ENCODE measurements at places on chromosomes 16 and 17.

- no peak for DNase-seq
Measured at GRCh38 chr17:80145076-80146075, 1.6 kb downstream of the EIF4A3 start.

GRCh38 chr16:88368994-88369393 lies 13.8 kb upstream of the ZNF469 start:
- DNase-seq: no peak

GRCh38 chr16:75861311-75862097 lies 135.2 kb upstream of the CPHXL start:
- DNase-seq: no peak

GRCh38 chr16:56689171-56689570 lies 6.9 kb downstream of the MT1X start:
- no peak for DNase-seq

- no peak for DNase-seq
Measured at GRCh38 chr17:40433551-40434415, 9.5 kb upstream of the IGFBP4 start.

GRCh38 chr17:19284005-19284959 lies 47.1 kb downstream of the EPN2 start:
- DNase-seq: no peak

DNA sequence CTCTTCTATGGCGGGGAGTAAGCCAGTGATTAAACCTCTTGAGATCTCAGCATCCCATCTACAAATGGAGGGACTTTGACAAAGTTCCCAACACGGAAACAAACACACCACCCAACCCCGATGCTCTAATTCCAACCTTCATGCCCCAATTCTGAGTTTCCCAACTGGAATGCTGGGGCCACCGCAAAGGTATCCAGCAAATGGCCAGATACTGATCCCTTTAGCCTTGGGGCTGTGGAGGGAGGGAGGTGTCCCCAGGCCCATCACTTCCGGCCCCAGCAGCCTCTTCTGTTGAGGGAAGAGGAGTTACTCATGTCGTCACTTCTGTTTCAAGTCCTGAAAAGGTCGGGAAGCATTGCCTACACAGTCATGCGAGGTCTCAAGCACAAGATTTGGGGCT lies 154.8 kb upstream of the RPH3AL start:
- no peak for DNase-seq

GRCh38 chr16:86877108-86877507 lies 298.8 kb downstream of the FOXL1 start:
- no peak for DNase-seq

DNA sequence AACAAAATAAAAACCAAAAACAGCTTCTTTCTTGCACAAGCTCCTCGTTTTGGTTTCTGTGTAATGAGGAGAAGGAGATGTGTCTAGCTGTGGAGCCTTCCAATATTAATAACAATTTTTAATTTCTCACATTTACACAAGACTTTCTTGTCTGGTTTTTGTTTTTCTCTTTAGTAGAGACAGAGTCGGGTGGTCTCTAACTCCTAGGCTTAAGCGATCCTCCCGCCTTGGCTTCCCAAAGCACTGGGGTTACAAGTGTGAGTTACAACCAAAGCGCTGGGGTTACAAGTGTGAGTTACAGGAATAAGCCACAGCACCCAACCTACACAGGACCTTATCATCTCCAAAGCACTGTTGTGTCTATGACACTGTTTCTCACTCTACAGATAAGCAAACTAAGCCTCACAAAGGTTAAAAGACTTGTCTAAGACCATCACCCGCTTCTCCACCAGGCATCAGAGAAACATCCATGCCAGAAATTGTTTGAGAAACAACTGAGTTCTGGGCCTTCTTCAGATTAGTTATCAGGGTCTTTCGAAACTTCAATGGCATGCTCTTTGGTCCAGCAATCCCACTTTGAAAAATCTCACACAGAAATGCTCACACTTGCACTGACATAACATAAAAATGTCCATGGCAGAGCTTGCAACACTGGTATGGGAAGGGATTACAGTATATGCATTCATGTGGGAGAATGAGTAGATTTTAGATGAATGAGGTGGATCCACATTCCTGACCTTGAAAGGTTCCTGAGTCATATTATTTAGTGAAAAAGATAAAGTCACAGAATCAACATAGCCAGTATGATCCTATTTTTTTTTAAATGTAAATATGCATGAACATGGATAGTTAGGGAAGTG lies 3.9 kb downstream of the ABAT start:
- DNase-seq: peak; percentile 36

DNA sequence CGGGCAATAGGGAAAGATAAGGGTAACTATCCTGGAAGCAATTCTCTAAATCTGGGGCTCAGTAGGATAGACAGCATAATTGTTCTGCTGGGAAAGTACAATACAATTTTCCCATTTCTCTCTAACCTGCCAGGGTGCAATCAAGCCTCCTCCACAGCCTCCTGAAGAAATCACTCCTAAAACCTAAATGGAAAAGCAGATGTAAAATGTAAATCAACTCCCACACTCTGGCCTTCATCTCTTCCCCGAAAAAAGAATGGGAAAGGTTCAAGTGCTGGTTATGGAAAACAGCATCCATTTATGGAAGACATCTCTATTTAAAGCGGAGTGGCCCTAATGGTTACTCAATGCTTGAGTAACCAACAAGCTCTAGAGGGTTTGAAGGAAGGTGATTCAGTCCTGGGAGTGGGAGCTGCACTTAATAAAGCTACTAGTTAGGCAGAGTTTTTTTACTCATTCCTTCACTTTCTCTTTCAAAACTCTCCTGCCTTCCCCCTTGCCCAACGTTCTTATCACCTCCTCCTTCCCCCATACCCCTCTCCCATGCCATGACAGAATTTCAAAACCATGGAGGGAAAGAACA lies 5.1 kb downstream of the MMD start:
- no peak for DNase-seq

- no peak for DNase-seq
Measured at GRCh38 chr16:23987443-23987842, 151.7 kb downstream of the PRKCB start.

DNA sequence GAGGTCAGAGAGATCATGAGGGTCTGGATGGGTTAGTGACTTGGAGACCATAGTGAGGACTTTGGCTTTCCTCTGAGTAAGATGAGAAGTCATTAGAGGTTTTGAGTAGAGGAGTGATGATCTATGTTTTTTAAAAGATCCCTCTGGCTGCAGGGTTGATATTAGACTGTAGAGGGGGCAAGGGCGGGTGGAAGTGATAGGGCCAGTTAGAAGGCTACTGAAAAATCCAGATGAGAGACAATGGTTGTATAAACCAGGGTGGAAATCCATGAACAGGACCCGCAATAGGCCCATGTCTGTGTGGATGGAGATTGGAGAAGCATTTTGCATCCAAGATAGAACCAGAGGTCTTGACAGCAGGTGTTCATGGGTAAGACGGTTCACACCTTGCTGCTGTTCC lies 9.8 kb downstream of the ITGAL start:
- no peak for DNase-seq

DNA sequence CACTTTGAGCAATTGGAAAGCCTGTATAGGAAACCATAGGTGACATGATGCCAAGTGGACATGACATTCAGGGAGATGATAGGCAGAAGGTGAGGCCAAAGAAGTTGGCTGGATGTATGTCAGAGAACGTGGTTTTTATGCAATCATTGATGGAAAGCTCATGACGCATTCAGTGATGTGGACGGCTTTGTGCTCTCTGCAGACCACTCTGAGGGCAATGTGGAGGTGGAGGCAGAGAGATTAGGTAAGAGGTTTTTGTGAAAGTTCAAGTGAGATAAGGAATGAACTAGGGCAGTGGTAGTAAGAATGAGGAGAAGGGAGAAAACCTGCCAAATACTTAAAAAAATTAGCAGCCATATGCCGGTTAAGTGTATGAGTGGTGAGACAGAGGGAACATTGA lies 99.0 kb downstream of the PRKCA start:
- DNase-seq: no peak

DNA sequence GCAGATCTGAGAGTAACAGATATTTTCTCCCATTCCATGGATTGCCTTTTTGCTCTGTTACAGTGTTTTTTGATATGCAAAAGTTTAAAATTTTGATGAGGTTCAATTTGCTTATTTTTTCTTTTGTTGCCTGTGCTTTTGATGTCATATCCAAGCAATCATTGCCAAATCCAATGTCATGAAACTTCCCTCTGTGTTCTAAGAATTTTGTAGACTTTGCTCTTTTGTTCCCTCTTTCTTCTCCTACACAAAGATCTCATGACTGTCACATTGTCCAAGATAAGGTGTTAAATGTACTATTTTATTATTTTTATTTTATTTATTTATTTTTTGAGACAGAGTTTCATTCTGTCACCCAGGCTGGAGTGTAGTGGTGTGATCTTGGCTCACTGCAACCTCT lies 18.9 kb upstream of the KCNH6 start:
- DNase-seq: no peak

GRCh38 chr16:56373003-56373402 lies 52.3 kb downstream of the AMFR start:
- no peak for DNase-seq

DNA sequence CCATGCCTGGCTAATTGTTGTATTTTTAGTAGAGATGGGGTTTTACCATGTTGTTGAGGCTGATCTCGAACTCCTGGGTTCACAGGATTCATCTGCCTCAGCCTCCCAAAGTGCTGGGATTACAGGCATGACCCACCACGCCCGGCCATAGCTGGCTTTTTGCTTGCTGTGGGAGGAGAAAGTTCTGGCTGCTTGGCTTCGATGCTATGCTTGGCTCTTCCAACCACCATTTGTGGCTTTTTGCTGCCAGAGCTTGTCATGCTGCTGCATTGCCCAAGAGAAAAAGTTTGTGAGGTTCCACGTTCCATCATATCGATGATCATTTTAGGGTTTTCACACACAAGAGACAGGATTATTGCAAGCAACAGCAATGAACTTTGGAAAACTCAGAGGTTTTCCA lies 16.2 kb downstream of the BMERB1 start:
- DNase-seq: no peak
